ENCODE measurements at places on chromosomes 4 and X. TPM values are rescaled to one million over a fixed set of nuclear protein-coding genes. Genes with fewer than 3 reads are reported as not detected.

- DNase-seq = peak; percentile 48
Measured at GRCh38 chrX:1361275-1361674, 24.7 kb downstream of the IL3RA start.

DNA sequence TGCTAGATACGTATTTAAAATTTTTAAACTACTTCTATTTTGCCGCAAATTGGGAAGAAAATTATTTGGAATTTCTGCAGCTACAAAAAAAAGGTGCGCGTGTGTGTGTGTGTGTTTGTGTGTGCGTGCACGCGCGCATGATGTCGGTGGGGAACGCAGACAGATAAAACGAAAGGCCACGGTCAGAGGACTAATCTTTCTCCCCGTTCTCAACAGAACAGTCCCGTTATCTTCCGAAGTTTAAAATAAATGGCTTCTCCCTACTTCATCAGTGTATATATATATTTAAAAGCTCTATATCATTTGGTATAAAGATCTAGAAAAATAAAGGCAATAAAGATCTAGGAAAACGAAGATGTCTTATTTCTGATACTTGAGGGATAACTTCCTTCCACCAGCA, 1.5 kb downstream of the MGARP start:
- DNase-seq = no peak

GRCh38 chr4:81258841-81259550, 44.0 kb upstream of the PRKG2 start:
- DNase-seq = no peak

- DNase-seq = no peak
Measured at GRCh38 chrX:21479695-21480270, 105.6 kb downstream of the CNKSR2 start.

GRCh38 chrX:56366901-56367300, 134.7 kb downstream of the KLF8 start:
- no peak for DNase-seq

DNA sequence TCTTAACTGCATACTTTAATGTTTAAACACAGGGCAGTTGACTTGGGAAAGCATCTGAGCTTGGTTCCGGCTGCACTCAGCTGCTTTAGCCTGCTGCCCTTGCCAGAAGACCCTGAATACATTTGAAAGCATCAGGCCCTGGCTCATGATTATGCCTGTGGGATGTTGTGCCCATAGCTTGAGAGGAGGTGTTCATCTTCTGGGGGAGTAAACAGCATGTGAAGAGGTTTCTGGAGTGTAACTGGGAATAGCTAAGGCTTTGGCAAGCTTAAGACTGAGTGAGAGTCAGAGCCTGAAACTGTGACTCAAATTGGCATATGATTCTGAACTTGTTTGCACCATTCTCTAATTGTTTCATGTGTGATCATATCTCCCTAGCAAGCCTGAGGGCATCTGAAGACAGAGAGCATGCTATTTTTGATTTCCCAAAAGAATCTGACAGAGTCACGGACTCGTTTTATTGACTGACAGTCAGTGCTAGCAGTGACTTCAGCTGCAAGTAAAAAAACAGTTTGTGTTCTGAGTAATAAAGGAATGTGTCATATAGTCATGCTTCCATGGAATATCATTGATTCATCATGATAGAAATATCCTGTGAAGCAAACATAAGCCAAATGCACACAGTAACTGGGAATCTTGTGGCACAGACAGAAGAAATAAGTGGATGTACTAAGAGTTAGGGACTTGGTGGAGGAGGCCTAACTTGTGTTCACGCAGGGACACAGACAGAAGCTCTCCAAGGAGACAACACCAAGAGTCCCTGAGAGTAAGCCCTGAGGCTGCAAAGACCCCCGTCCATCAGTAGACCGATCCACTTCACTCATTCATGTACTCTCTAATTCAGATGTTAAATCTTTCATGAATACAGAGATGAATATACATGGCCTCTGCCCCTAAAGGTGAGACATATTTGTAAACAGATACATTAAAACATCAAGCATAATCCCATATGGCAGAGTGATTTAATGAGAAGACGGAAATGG, 100.7 kb downstream of the SYNPO2 start:
- no peak for DNase-seq

DNA sequence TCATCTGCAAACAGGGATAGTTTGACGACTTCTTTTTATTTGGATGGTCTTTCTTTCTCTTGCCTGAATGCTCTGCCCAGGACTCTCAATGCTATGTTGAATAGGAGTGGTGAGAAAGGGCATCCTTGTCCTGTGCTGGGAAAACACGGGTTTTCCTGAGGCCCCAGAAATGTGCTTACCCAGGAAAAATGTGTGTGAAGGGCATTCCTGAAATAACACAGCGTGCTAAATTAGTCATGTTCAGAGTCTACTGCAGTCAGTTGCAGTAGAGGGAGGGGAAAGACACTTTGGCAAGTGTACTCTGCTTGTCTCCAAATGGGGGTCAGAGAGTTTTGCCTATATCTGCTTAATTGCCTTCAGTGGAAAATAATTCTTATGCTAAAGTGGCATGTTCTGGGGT, 153.9 kb downstream of the CCNG2 start:
- DNase-seq = no peak

IL21 gene
- total RNA-seq = 65.1 TPM

GPR119 gene
- total RNA-seq = not detected

Data from activated CD4-positive, alpha-beta T cell treated with anti-CD3 and anti-CD28 coated beads for 36 hours (primary cell).